ENCODE measurements at places on chromosomes 7 and 10.

- DNase-seq = no peak
Observed at GRCh38 chr10:18214691-18215563, 74.7 kb downstream of the CACNB2 start.

GRCh38 chr10:132510174-132510611, 27.4 kb upstream of the INPP5A start:
- no peak for DNase-seq

DNA sequence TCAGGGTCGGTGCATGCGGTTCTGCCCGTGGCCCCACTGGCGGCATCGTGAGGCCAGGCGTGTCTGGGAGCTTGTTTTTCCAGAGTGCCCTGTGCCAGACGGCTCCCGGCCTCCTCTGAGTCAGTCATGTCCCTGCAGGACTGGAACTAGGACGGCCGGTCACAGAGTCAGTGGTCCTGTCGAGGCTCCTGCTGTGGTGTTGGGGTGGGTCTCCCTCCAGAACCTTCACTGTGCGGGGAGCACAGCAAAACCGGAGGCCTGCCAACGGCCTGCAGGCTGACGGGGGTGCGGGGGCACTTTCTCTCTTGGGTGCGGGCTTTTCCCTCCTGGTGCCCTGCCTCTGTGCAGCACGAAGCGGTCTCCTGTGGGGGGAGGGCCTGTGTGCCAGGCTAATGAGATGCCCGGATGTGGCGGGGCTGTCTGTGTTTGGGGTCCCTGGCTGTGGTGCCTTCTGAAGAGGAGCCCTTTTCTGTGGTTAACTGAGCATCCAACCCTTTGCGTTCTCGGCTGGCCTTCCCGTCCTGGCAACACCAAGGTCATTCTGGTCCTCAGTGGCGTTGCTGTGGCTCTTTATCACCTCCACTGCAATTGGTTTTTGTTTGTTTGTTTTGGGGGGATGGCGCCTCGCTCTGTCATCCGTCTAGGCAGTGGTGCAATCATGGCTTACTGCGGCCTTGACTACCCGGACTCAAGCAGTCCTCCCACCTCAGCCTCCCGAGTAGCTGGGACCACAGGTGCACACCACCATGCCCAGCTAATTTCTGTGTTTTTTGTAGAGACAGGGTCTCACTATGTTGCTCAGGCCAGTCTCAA, 8.0 kb downstream of the GET4 start:
- no peak for DNase-seq

DNA sequence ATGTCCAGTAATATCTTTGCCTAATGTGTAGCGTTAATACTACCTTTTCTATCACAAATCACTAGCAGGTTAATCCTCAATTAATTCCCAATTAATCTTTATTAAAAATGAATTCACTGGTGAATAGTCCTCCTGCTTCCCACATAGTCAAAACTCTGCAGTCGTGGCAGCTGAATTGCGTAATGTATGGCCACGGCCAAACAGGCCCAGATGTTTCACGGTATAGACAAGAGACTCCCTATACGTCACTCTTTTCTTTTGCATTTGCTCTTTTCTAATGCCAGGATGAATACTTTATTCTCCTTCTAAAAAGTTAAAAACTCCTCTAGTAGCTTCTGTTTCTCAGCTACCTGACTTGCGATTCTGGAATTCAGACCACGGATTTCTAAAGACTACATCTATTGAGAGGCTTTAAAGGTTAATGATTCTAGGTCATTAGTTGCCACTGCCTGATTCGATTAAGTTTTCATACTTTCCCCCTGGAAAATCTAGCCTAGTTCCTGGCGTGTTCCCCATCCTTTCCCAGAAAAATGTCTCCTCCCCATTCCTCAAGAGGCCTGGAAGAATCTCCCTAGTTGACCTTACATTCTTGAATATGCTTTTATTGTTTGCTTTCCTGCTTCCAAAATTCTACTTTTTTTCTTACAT, 16.9 kb downstream of the MEOX2 start:
- no peak for DNase-seq

DNA sequence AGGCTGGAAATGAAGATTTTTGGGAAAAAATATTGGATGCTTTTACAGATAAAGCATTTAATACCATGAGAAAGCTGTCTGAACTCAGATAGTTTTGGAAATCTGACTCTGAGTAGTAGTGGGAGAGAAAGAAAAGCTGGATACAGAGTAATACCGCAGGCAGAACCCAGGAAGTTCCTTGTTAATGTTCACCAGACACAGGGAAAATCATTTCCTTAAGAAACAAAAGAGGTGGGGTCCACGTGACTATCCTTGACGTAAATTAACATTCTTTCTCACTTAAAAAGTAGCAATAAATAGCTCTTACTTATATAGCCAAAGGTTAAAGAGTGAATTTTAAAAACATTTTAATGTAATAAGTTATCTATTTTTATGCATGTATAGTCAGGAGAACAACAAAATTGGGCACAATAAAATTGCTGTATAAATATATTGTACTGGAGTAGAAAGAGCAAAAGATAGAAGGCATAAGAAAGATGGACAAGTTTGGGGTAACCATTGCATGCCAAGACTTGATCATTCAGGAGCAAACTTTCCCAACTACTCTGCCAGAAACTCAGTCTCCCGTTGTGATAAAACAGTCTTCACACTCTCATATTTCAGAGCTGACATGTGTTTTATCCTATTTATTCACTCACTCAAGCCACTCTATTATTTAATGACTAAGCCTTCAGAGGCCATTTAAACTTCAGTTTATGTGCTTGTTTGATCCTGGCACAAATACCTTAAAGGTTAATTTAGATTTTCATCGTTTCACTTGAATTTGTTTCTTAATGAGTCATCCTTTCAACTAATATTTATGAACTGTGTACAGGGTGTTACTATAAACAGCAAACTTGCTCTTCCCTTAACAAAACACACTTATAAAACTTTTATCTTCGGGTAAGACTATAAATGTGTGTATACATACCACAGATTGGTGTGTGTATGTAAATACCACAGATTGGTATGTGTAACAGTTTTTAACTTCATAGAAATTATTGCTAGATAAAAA, 143.1 kb downstream of the GNAI1 start:
- no peak for DNase-seq

- DNase-seq = no peak
Observed at GRCh38 chr10:83724471-83725241, 414.7 kb upstream of the GHITM start.

All from NCI-H2029 (cell line).